ENCODE measurements at places on chromosomes 5 and 9. TPM values are rescaled to one million over a fixed set of nuclear protein-coding genes. Genes with fewer than 3 reads are reported as not detected.

Gene SMIM32
- polyA plus RNA-seq = 0.11 TPM

Gene DND1
- polyA plus RNA-seq = 1.2 TPM

Gene ADGRD2
- polyA plus RNA-seq = 0.10 TPM

Gene TBC1D9B
- polyA plus RNA-seq = 76.1 TPM

Gene TEX48
- 0.46 TPM for polyA plus RNA-seq

Gene PCDHA13
- polyA plus RNA-seq = not detected

Gene CCIN
- 0.54 TPM for polyA plus RNA-seq

Gene CLIC3
- polyA plus RNA-seq = 1.0 TPM

Gene TSSK1B
- polyA plus RNA-seq = 0.05 TPM

Data from SK-N-SH (cell line).